Tongue (tissue), 3 donors: ENCODE measurements at places on chromosomes 5 and 9. TPM values are rescaled to one million over a fixed set of nuclear protein-coding genes. Genes with fewer than 3 reads are reported as not detected.

Gene INSL6
- not detected for total RNA-seq

Gene GLRA1
- not detected for total RNA-seq

Gene PCDHGB3
- 5.7 TPM for total RNA-seq

Gene TXNDC8
- not detected for total RNA-seq

Gene FOXD4L4
- total RNA-seq: not detected

Gene RASEF
- total RNA-seq: 5.5 TPM

Gene PCDHGC4
- 7.9 TPM for total RNA-seq

Gene ZNF622
- 27.8 TPM for total RNA-seq

Gene CCNO
- total RNA-seq: not detected

Gene DEPDC1B
- total RNA-seq: 10.5 TPM

Gene CD72
- 1.7 TPM for total RNA-seq

Gene SLC1A1
- total RNA-seq: 1.5 TPM

Gene APBB3
- total RNA-seq: 32.6 TPM

DNA sequence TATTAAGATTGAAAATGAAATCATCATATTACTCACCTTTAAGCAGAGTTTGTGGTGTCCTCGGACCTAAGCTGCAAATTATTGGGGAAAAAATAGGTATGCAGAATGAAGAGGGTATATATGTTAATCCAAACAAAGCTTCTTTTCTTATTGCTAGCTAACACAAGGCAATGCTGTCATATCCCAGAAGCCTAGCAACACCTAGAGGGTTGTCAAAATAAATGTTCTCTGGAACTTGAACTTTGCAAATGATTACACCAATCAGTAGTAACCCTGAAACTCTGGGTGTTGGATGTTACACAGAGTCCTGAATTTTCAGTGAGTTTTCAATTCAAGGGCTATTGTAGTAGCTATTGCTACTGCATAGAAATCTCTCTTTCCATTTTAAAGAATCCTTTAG lies at the start of gene C6:
TSS of gene C6 (minus strand) at position 193 of the 400 bp plus-strand sequence. CDS start 10,302 bp downstream, outside the sequence.
- no peak for DNase-seq

- peak; percentile 10 for DNase-seq
Observed at GRCh38 chr9:36436909-36437308, 36.8 kb upstream of the RNF38 start.

GRCh38 chr5:57684299-57684702 lies 201.7 kb upstream of the ACTBL2 start:
- no peak for DNase-seq

DNA sequence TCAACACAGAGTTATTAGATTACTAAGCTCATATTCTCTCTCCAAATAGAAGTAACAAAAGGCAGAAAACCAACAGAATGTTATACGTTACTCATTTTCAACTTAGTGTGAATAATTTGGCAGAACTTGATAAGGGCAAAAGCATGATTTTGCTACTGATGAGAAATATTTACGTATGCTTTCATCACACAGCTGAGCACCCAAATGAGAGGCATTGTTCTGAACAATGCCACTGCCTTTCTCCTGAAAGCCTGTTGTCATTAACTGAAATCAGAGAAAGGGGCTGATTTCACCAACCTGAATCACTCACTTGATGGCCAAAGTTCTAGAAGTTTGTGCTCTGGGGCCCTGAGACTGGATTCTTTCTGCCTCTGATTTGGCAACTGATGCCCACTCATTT lies 367.5 kb upstream of the PTGER4 start:
- DNase-seq: no peak

GRCh38 chr5:172453986-172454357 lies 353 bp downstream of the SH3PXD2B start:
- peak; percentile 77 for DNase-seq

DNA sequence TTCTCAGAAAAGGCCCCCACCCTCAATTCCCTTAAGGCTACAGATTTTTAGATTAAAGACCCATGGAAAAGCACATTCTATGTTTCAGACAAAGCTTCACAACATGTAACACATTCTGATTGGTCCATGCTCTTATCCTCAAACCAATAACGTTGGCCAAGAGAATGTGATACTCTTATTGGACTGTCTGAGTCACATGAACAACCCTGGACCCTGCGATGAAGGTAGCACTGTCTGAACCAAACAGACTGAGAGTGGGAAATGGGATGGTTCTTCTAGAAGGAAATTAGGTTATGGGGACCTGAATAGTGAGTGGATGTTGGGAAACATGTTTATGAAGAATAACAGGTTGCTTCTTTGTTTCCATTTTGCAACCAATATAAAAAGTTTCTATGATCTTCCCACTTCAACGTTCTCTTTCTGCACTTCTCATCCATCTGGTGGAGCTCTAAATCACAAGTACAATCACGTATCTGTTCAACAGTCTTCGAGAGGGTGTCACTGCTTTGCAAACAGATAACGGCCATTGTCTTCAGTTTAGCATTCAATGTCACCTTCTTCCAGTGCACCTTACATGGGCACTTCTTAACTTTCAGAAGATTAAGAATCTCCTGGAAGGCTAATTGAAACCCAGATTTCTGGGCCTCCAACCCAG lies 81.6 kb downstream of the PTCH1 start:
- DNase-seq: no peak

- peak; percentile 47 for DNase-seq
Observed at GRCh38 chr9:133359399-133360175, 3.2 kb downstream of the SURF2 start.

GRCh38 chr5:120808606-120809005 lies 344.5 kb downstream of the PRR16 start:
- no peak for DNase-seq

- DNase-seq: no peak
Observed at GRCh38 chr5:23084815-23085214, 231.7 kb upstream of the CDH12 start.

DNA sequence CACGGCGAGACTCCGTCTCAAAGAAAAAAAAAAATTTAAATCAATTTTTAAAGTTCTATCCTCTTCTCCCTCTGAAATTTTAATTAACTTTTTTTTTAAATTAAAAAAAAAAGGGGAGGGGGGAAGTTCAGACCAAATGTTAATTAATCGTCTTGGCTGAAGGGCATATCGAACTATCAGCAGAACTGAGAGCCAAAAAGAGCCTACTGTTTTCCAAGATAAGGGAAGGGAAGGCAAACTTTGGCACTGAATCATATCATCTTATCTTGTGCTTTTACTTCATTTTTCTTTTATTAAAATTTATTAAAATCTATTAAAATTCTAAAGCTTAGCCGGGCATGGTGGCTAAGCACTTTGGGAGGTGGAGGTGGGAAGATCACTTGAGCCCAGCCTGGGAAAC lies 45.9 kb upstream of the MTMR12 start:
- no peak for DNase-seq

- peak; percentile 64 for DNase-seq
Observed at GRCh38 chr9:118418887-118419565, 714.8 kb downstream of the TLR4 start.

DNA sequence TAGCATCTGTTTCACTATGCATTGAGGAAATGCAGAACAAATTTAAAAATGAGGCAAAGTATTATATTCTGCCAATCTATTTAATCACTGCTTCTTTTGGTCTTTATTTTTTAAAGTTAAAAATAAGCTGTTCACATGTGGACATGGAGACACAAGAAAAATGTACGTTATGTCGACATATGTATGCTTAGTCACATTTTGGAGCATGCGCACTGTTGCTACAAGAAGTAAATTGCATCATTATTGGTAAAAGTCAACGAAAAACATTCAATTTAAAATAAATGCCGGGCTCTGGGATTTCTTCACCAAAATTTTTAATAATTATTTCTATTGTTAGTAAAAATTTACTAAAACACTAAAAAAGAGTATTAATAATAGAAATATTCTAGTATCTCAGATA lies 876.3 kb upstream of the CTNND2 start:
- no peak for DNase-seq

DNA sequence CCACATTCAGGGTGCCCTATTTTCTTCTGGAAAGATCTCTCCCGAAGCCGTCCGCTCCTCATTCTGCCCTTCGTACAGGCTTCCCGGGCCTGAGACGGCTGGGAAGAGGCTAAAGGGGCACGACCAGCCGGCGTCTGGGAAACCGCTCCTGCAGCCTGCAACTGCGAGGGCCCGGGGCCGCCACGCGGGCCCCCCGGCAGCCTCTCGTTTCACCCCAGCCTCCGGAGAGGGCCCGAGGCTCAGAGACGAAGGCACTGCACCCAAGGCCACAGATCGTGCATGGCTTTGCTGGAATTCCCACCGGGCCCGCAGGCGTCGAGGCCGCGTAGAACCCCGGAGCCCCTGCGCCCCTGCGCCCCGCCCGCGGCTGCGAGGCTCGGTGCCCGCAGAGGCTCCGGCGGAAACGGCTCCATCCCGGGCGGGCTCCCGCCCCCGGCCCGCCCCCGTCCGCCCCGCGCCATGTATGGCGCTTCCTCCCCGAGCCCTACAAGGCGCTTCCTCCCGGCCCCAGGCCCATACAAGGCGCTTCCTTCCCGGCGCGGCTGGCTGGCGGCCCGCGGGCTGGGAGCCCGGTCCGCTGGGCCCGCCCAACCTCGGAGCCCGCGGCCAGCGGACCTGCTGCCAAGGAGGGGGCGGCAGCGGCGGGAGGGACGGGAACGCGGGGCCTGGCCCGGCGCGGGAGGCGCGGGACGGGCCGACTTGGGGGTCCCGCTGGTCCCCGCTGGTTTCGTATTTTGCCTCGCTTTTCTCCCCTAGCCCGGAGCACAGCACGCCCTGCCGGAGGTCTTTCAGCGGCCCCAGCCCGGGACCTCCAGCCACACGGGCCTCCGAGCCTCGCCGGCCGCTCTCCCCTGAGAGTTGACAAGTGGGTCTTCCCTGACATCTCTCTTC lies 26.6 kb downstream of the EGR1 start:
- DNase-seq: peak; percentile 97

GRCh38 chr5:15737036-15737821 lies 237.2 kb downstream of the FBXL7 start:
- no peak for DNase-seq

- peak; percentile 30 for DNase-seq
Observed at GRCh38 chr5:174581479-174581878, 142.9 kb upstream of the MSX2 start.

DNA sequence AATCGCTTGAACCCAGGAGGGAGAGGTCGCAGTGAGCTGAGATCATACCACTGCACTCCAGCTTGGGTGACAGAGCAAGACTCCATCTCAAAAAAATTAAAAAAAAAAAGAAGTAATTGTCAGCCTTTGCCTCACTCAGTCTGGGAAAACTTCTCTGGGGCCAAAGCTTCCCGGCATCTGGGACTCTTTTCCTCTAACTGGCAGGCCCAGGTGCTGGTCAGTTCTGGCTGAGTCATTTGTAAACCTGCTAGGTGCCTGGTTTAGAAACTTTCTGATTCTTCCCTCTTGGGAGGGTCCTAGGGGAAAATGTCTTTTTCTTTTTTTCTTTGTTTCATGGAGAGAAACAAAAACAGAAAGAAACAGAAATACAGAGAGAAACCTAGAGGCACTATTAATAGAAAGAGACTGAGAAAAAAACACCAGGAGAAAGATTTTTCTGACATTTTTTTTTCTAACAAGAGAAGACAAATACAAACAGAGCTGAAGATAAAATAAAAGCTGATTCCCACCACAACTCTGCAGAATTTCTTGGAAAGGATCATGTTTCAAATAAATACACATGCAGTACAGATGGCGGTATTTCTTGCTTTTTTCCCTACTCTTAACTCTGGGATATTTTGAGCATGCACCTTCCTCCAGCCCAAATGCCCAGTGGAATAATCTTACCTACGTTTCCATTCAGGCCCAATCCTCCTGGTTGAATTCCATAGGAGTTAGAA lies 22.1 kb upstream of the UBAP2 start:
- peak; percentile 85 for DNase-seq

- DNase-seq: no peak
Observed at GRCh38 chr5:151097061-151097460, 16.2 kb upstream of the TNIP1 start.

DNA sequence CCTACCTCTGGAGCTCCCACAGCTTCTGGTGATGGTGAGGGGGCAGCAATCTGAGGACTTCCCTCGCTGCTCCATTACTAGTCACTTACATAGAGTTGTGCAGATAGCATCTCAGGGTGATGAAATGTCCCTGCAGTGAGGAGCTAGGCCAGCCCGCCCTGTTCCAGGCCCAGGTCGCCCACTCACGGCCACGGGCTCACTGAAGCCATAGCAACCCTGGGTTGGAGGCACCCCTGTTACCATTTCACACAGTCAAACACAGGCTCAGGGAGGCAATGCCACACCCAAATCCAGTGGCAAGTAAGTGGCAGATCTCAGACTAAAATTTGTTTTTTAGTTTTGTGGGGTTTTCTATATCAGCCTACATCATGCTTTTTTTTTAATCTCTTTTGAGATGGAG lies 19.6 kb downstream of the SH2D3C start:
- no peak for DNase-seq

- DNase-seq: no peak
Observed at GRCh38 chr9:3989915-3990314, 310.0 kb downstream of the GLIS3 start.

DNA sequence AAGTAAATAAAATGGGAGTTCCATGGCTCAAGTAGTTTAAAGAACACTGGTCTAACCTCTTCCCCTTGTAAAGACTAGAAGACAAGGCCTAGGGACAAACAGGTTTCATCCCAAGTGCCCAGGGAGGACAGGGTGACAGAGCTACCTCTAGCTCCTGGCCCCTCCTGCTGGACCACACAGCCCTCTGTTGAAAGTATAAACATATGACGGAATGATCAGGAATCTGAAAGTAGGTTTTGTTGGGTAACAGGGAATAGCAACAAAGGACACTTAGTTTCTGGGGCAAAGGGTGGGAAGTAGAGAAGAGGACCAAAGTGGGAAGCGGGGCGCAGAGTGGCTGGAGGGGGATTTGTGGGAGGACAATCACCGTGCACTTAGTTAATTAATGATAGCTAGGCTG lies 67.0 kb upstream of the DAB2IP start:
- DNase-seq: no peak
